Tibial nerve (tissue), 4 donors: ENCODE measurements at places on chromosomes 2 and 18.

- no peak for DNase-seq
These were observed 17.0 kb downstream of the KCNK3 start for GRCh38 chr2:26709323-26710110.

- no peak for DNase-seq
These were observed 214.9 kb downstream of the DSEL start for GRCh38 chr18:67301592-67301991.

DNA sequence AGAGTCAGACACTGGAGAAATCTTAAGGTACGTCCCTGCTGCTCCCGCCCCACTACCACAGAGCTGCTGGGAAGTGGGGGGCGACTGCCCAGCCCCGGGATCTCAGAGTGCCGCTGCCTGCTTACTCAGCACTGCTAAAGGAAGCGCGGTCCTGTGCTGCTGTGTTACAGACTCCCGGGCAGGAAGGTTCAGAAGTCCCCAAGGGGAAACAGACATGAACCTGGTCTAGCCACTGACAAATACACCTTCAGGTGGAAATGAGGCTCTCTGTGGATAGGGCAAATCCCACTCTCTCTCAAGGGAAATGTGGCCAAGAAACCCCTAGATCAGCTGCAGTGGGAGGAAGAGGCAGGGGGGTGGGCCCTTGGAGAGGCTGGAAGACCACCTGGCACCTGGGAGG, 13.7 kb downstream of the MTERF4 start:
- DNase-seq, result no peak

DNA sequence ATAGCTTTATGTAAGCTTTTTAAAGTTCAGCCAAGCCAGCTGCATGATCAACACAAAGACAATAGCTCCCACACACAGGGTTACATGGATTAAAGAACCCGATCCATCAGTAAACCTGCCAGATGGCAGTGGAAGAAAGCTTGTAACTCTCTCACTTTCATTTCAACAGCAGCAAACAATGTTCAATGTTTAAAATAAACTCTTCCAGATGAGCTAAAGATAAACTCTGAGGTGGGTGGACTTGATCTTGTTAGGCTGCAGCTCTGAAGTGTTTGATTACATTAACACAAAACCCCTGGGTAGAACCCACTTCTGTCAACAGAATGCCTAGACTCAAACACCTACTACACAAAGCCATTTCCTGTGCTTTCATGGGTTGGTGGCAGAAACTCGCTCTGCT, 13.9 kb downstream of the RDH14 start:
- DNase-seq, result no peak
